ENCODE measurements at places on chromosomes 3 and 15. TPM values are rescaled to one million over a fixed set of nuclear protein-coding genes. Genes with fewer than 3 reads are reported as not detected.

ACTC1 gene
- not detected for total RNA-seq

CMTM8 gene
- total RNA-seq = 13.0 TPM

SH2D7 gene
- not detected for total RNA-seq

EFCAB12 gene
- 0.73 TPM for total RNA-seq

SLC25A20 gene
- total RNA-seq = 10.8 TPM

NEK11 gene
- 4.7 TPM for total RNA-seq

PRR20G gene
- 0.80 TPM for total RNA-seq

CORO2B gene
- total RNA-seq = 3.0 TPM

LRRC2 gene
- total RNA-seq = not detected

C3orf20 gene
- total RNA-seq = not detected

NR2F2 gene
- total RNA-seq = 22.0 TPM

CD96 gene
- not detected for total RNA-seq

CLEC3B gene
- total RNA-seq = not detected

LRRC49 gene
- 4.1 TPM for total RNA-seq

DAPK2 gene
- 4.2 TPM for total RNA-seq

CHST13 gene
- total RNA-seq = 0.41 TPM

GRM7 gene
- total RNA-seq = not detected

GOLGA6A gene
- 0.09 TPM for total RNA-seq

HYAL3 gene
- total RNA-seq = 9.6 TPM

SSUH2 gene
- total RNA-seq = 1.6 TPM

RPS17 gene
- total RNA-seq = 3,980 TPM

SLC9C1 gene
- total RNA-seq = not detected

CALML4 gene
- total RNA-seq = 8.5 TPM

CDHR4 gene
- 0.21 TPM for total RNA-seq

RBP2 gene
- total RNA-seq = not detected

AADACL2 gene
- total RNA-seq = not detected

SPTBN5 gene
- 0.13 TPM for total RNA-seq

LRTM1 gene
- total RNA-seq = not detected

IL17RE gene
- total RNA-seq = 1.1 TPM

CPN2 gene
- total RNA-seq = not detected

SCAMP5 gene
- total RNA-seq = 14.2 TPM

TUSC7 gene
- not detected for total RNA-seq

DYNLT2B gene
- total RNA-seq = 27.1 TPM

ACY1 gene
- 26.8 TPM for total RNA-seq

SMCO1 gene
- not detected for total RNA-seq

FBXL2 gene
- 6.1 TPM for total RNA-seq

AP3B2 gene
- 0.77 TPM for total RNA-seq
